Activated naive CD4-positive, alpha-beta T cell treated with anti-CD3 and anti-CD28 coated beads for 36 hours (primary cell): ENCODE measurements at places on chromosomes 11 and 22. TPM values are rescaled to one million over a fixed set of nuclear protein-coding genes. Genes with fewer than 3 reads are reported as not detected.

DDIAS gene
- total RNA-seq: 18.0 TPM

DNA sequence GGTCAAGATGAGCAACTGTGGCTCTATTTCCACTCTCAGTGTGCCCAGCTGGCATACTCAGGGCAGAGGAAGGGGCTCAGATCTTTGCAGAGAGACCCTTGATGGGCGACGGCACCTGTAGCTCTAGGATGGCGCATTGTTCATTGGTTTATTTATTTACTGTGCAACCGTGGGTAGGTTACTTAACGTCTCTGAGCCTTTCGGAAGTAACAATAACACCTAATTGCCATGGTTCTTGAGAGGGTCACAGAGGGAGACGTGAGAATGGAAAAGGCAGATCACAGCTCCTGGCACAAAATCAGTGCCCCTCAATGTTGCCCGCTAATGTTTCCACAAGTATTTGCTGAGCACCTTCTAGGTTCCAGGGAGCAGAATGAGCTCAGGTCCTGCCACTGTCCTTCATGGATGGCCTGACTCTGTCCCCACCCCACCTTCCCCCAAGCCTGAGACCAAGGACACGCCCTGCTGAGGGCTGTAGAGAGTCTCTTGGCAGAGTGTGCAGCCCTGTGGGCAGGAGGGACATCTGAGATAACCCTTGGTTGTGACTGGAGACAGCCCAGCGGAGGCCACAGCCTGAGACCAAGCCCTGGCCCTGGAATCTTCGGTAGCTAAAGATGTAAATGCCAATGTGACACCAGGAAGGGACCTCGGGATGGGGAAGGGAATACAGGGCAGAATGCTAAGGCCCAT, 780 bp upstream of the ALDH3B2 start:
- H3K36me3 ChIP-seq: no peaks in the 10 kb centered on the region
- H3K4me3 ChIP-seq: no peak overlapping the region
- H3K27me3 ChIP-seq: no peaks in the 10 kb centered on the region
- DNase-seq: no peak
- H3K4me1 ChIP-seq: no peaks in the 10 kb centered on the region

DNA sequence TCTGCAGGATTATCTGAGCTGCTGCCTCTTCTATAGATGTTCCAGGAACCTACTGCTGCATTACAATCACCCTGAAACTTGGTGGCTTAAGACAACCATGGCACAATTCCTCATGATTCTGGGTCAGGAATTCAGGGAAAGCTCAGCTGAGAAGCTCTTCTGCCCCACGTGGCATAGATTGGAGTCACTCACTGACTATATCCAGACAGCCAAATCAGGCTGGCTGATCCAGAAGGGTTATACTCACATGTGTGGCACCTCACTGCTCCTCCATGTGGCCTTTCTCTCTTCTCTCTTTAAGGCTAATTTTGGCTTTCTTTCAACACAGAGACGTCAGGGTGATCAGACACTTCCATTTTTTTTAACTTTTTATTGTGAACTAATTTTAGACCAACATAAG, 125.5 kb downstream of the BBOX1 start:
- no peak for DNase-seq
- no peak overlapping the region for H3K27ac ChIP-seq
- peaks cover 6% of the 10 kb centered on the region for H3K27me3 ChIP-seq
- no peak overlapping the region for H3K4me3 ChIP-seq
- H3K36me3 ChIP-seq: no peaks in the 10 kb centered on the region

CHRM4 gene
- total RNA-seq: not detected

- H3K27ac ChIP-seq: no peak overlapping the region
- H3K36me3 ChIP-seq: no peaks in the 10 kb centered on the region
- H3K4me1 ChIP-seq: peaks cover 10% of the 10 kb centered on the region
Observed at GRCh38 chr11:61890529-61891330, 615 bp downstream of the FADS3 start.

KIF18A gene
- 36.5 TPM for total RNA-seq

DEUP1 gene
- total RNA-seq: not detected

DNA sequence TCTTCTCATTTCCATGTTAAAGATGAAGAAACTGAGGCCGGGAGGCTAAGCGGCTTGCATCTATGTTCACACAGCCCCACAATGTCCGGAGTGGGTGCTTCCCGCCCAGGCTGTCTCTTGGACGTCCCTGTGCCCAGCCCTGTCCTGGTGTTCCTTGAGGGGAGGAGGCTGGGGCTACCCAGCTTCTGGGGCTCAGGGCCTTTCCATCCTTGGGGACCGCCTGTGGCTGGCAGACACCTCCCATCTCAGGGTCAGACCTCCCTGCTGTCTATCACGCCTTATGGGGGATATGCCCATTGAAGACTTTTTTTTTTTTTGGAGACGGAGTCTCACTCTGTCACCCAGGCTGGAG, 95.5 kb downstream of the WNT7B start:
- H3K4me1 ChIP-seq: peaks cover 3% of the 10 kb centered on the region
- DNase-seq: no peak
- peaks cover 41% of the 10 kb centered on the region for H3K27me3 ChIP-seq
- no peak overlapping the region for H3K4me3 ChIP-seq
- no peaks in the 10 kb centered on the region for H3K36me3 ChIP-seq

DNA sequence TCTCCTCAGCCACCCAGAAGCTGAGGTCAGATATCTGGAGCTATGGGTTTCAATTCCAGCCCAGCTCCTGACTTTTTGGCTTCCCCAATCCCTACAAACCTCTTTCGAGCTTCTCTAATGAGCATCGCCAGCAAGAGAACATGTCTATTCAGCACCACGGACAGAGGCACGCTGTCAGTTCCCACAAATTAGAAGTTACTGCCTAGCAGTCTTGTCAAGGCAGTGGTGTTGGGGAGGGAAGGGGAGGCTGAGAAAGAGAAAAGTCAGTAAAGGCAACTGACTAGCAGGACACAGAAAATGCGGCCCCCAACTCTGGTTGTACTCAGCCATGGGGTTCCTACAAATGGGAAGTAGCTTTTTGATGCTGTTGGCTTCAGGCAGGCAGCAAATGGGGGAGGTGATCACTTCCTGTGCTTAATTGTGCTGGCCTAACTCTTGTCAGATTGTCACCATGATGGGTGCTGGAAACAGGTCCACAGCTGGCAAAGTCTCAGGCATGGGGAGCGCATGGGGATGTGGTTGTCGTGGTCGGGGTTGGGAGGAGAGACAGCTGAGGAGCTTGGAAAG, 205.9 kb downstream of the ST3GAL4 start:
- no peaks in the 10 kb centered on the region for H3K4me1 ChIP-seq
- peak; percentile 61 for DNase-seq
- H3K4me3 ChIP-seq: no peak overlapping the region
- H3K27ac ChIP-seq: no peak overlapping the region
- H3K27me3 ChIP-seq: peaks cover 16% of the 10 kb centered on the region
- H3K36me3 ChIP-seq: no peaks in the 10 kb centered on the region

DNA sequence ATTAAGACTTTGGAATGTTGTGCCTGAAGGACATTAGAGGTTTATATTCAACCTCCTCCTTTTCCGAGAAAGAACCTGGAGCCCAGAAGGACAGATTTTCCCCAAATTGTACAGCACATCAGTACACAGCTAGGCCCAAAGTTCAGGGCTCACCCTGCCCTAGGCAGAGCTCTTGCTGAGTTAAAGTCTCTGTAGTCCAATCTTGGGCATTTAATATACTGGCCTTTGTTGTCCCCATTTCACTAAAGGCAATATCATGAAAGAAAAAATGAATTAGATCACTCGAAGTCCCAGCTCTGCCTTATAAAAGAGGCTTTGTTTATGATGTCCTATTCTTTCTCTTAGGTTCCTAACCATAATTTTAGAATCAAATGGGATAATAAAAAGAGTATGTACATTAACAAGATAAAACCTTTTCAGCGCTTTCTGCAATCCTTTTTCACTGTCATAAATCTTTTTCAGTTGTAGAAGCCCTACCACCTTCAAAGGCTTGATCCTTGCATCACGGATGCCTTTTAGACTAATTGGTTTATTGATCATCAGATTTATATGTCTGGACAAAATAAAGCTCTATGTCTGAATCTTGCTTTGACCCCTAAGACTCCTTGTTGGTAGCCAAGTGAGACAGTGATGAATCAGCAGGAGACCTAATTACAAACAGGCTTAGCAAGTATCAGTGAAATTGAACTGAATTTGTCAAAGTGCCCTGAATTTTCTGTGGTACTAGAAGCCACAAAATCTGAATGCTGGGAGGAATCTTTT, 39.8 kb downstream of the RELT start:
- H3K4me1 ChIP-seq: peaks cover 7% of the 10 kb centered on the region
- no peak overlapping the region for H3K27ac ChIP-seq
- H3K27me3 ChIP-seq: no peaks in the 10 kb centered on the region
- no peak overlapping the region for H3K4me3 ChIP-seq
- peaks cover 9% of the 10 kb centered on the region for H3K36me3 ChIP-seq

TSPAN18 gene
- total RNA-seq: 7.3 TPM

IRAG1 gene
- total RNA-seq: not detected

ACCS gene
- total RNA-seq: 16.6 TPM

DNA sequence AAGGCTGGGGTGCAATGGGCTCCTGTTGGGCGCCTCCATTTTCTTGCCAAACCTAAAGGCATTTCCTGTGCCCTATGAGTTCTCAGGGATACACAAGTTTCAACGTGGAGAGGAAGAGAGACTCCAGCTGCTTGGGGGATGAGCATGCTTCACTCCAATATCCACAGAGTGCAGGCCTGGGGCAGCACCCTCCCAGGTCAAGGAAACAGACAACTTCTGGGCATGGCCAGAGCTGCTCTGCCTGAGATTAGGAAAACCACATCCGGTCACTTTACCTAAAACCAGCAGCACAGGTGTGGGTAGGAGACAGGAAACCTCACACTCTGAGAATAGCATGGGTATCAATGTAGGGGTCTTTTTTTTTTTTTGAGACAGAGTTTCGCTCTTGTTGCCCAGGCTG, 28.7 kb downstream of the TMEM184B start:
- H3K4me3 ChIP-seq: no peak overlapping the region
- peaks cover 2% of the 10 kb centered on the region for H3K36me3 ChIP-seq
- no peaks in the 10 kb centered on the region for H3K4me1 ChIP-seq
- DNase-seq: no peak

DNA sequence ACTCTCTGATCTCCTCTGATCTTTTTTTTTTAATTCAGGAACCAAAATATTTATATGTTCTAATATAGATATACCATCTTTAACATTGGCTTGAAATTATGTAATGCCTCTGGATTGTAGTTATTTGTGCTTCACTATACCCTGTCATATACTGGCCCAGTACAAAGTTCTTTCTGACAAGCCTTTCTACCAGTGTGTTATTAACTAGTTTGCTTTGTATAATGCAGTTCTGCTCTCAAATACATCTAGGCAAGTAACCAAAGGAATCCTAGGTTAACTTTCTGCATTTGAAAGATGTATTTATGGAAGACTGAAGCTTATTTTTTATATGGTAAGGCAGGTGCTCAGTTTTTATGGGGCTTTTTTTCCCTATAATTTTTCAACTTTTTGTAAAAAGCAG, 36.1 kb downstream of the ARHGEF12 start:
- no peaks in the 10 kb centered on the region for H3K4me1 ChIP-seq
- H3K27me3 ChIP-seq: peaks cover 10% of the 10 kb centered on the region
- H3K4me3 ChIP-seq: no peak overlapping the region
- DNase-seq: no peak
- H3K27ac ChIP-seq: no peak overlapping the region

DNA sequence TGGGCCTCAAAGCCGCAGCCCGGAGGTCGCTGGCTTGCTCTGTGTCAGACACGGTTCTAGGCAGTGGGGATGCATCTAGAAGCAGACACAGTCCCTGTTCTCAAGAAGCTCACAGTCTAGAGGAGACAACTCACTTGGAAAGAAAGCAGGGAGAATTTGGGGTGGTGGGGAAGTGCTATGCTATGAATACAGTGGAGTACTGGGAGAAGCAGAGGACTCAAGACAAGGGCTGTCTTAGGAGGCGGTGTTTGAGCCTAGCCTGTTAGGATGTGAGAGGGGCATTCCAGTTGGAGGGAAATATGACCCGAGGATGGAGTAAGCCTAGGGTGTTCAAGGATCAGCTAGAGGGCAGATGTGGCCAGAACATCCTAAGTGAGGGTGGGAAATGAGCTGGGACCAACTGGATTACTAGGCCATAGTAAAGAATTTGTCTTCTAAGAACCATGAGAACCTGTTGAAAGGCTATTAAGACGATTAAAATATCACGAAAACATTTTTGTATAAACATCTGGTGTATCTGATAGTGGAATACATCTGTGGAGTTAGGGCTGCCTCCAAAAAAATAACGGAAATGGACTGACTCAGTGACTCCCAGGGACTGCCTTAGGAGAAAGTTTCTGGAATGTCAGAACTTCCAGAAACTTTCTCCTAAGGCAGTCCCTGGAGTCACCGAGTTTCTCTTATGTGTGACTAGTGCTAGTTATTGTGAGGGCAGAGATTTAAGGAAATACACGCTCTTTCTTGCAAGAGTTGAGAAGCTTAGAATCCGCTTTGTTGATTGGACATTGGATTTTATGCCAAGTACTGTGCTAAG, 1.1 kb upstream of the PITPNB start:
- DNase-seq: peak; percentile 6
- H3K36me3 ChIP-seq: peaks cover 31% of the 10 kb centered on the region
- no peaks in the 10 kb centered on the region for H3K27me3 ChIP-seq
- H3K27ac ChIP-seq: peak overlapping the region; percentile 96

FKBP2 gene
- 20.0 TPM for total RNA-seq

ARHGAP32 gene
- 8.9 TPM for total RNA-seq

DNA sequence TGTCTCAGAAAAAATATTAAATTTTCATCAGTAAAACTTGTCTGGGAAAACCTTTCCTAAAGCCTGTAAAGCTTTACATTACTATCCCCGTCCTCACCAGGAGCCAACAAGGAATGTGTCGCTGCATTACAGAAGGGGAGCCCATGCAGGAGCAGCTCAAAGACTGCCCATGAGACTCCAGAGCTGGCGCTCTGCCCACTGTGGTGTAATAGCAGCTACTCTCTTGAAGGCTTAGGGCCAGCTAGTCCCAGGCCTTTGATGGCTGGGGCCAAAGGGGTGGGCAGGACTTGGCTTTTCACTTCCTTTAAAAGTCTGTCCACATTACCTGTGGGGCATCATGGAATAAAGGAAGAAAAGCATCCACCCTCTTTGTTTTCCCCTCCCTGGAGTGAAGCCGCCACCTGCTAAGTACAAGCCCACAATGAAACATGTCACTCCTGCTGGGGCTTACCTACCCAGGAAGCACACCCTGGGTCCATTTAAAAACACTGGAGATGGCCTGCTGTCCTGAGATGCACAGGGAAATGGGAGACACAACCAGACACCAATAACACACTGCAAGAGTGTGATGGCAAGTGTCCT, 150.7 kb downstream of the ADAMTS15 start:
- H3K4me3 ChIP-seq: no peak overlapping the region
- no peaks in the 10 kb centered on the region for H3K36me3 ChIP-seq
- peaks cover 1% of the 10 kb centered on the region for H3K27me3 ChIP-seq
- H3K4me1 ChIP-seq: no peaks in the 10 kb centered on the region
- no peak overlapping the region for H3K27ac ChIP-seq

MTMR3 gene
- 27.1 TPM for total RNA-seq
